ENCODE measurements at places on chromosomes 4 and X.
A peak's percentile ranks its signal among the peaks of the same experiment; 100 is the strongest.

DNA sequence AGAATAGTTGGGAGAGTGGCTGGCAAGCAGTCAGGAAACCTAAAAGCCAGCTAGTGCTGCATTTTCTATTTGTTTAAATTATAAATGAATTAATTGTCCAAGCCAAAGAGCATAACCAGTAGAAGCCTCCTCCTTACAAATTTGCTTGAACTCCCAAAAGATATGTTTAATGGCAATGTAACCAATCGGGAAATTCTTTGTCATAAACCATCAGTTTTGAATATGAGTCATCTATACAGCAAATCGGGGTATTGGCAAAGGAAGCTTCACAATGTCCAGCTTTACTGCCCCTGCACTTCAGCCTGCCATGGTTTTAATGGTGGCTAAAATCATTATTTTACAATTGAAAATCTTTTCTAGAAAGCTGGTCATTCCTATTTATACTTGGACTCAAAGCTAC lies 216.6 kb downstream of the SHROOM3 start:
- no peak for DNase-seq

DNA sequence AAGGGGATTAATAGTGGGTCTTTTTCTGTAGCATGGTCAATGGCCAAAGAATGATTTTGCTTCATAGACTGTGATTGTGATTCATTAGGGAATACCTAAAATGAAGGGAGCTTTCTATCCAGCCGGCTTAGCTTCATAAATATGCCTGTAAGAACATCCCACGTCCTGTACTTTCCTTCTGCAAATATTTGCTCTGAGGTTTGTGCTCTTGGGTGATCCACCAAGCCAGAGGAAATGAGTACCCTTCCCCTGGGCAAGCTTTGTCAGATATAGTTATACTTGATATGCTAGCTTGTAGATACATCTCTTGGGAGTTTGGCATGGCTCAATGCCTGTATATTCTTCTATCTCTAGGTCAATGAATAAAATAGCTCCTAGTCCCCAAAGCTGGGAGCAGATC lies 28.2 kb upstream of the SPARCL1 start:
- DNase-seq: no peak

- peak; percentile 70 for DNase-seq
Measured at GRCh38 chrX:39752815-39753214, 344.9 kb downstream of the BCOR start.

DNA sequence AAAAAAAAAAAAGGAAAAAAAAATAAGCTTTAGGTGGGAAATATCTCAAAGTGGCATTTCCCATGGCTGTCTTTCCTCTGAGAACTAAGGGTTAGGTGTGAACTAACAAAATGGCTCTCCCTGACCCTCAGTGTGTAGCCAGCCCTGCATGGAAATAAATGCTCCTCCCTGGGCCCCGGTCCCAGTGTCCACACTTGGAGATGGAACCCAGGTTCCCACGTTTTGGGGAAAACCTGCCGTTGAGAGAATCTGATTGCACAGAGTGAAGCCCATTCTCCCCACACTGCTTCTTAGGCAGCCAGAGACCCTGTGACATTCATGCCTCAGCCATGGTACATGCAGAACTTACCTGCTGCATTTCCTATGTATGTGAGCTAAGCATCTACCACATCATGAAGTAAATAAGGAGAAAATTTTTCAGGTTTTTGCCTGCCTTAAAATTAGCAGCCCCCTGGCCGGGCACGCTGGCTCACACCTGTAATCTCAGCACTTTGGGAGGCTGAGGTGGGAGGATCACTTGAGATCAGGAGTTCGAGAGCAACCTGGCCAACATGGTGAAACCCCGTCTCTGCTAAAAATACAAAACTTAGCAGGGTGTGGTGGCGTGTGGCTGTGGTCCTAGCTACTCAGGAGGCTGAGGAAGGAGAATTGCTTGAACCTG lies 34.5 kb downstream of the HTT-AS start:
- no peak for DNase-seq

DNA sequence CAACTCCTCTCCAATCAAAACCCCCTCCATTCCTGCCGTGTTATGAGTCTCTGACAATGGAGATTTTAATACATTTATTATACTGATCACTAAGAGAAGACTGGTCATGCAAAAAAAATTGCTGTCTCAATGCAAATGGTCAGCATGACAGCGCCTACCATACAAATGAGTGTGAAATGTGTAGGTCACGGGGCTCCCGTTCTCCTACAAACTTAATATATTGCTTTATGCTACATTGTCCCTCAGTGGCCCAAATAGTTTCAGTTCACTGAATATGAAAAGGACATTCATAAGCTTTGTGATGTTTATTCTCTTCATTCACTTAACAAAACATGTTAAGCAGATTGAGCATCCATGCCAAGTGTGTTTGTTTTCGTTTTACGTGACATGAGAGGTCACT lies 116.1 kb downstream of the SPANXN3 start:
- no peak for DNase-seq

- no peak for DNase-seq
Measured at GRCh38 chr4:19725130-19725529, 526.6 kb upstream of the SLIT2 start.

GRCh38 chr4:32025851-32026459 lies 1305.8 kb downstream of the PCDH7 start:
- no peak for DNase-seq

GRCh38 chrX:54920610-54921426 lies at the start of gene TRO:
Gene TRO (plus strand): TSS chrX:54920824. CDS start chrX:54922247, 1,423 bp downstream.
- DNase-seq: peak; percentile 81

GRCh38 chrX:46666831-46667230 lies 92.1 kb downstream of the SLC9A7 start:
- DNase-seq: no peak

DNA sequence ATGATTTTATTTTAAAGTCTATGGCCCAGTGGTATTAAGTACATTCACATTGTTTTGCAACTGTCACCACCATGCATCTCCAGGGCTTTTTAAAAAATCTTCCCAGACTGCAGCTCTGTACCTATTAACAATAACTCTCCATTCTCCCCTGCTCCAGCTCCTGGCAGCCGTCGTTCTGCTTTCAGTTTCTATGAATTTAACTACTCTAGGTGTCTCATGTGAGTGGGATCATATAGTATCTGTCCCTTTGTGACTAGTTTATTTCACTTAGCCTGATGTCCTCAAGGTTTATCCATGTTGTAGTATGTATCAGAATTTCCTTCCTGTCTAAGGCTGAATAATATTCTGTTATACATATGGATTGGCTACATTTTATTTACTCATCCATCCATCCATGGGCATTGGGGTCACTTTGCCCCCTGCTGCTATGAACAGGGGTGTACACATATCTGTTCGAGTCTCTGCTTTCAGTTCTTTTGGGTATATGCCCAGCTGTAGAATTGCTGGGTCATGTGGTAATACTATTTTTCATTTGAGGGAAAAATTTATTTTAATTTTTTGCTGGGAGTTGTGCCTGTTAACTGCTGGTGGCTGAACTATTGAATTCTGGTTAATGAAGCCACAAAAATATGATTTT lies 131.3 kb downstream of the ARHGAP10 start:
- DNase-seq: peak; percentile 50

DNA sequence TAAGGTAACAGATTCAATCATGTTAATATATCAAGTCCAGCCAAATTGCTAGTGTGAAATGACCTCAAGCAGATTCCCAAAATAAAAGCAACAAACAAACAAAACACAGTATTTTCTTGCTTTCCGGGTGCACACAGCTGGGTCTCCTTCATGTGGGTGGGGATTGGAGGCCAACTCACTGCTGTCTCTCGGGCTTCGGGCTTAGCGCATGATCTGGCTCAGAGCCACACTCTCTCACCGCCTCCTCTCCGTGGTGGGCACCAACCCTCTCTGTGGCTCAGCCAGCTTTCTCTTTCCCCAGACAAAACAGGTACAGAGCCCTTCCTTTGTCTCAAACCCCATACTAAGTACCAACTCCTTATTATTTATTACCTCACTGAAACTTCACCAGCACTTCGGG lies 2.9 kb upstream of the REELD1 start:
- no peak for DNase-seq

DNA sequence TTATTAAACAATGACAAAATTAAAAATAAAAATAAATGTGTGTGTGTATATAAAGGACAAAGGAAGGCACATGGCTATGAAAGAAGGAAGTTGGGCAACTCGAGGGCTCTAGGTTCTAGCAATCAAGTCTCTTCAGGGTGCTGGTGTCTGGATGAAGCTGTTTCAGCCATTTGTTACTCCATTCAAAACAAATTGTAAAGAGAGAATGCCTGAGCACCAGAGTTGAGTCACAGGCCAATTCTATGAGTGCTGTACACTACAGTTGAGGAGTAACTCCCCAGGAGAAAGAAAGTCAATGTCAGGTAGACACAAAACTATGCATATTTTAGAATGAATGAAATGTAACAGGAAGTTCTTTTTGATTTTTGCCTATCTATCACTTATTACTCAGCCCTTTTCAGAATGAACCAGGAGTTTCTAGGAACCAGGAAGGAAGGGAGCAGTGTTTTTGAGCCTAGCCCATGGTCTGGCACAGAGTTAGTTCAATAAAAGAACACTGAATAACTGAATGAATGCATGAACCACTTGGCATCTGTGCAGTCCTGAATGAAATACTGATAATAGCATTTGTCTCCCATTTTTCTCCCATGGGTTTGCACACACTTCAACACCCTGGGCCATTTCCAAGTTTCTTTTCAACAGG lies 151.7 kb upstream of the CPEB2 start:
- DNase-seq: no peak

GRCh38 chr4:182583703-182584415 lies 333.3 kb downstream of the DCTD start:
- DNase-seq: peak; percentile 38

- no peak for DNase-seq
Measured at GRCh38 chr4:112485930-112486329, 30.1 kb downstream of the NEUROG2 start.

GRCh38 chrX:111009256-111009655 lies 86.7 kb upstream of the PAK3 start:
- no peak for DNase-seq

DNA sequence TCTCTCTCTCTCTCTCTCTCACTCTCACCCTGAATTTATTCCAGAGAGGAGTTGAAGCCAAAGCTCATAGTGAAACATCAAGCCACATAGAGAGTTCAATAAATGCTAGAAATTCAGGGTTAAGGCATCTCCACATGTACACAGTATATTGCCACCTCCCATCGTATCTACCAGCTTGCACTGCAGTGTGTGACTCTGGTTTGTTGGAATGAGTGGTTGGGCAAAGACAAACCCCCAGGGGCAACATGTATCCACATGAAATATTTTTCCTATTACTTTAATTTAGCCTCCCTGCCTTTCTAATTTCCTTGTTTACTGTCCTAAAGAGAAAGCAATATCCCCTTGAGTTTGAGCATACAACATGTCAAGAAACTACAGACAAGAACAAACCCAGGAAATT lies 247.3 kb downstream of the SPATA18 start:
- no peak for DNase-seq

GRCh38 chr4:181956512-181956911 lies 286.7 kb upstream of the TENM3 start:
- DNase-seq: peak; percentile 58

- peak; percentile 63 for DNase-seq
Measured at GRCh38 chr4:156638925-156639605, 332.5 kb downstream of the PDGFC start.

- no peak for DNase-seq
Measured at GRCh38 chrX:6852869-6853268, 294.6 kb upstream of the STS start.

- DNase-seq: peak; percentile 2
Measured at GRCh38 chrX:80266979-80267378, 153.3 kb upstream of the TENT5D start.

- peak; percentile 54 for DNase-seq
Measured at GRCh38 chr4:140012688-140013486, 141.1 kb downstream of the MAML3 start.

GRCh38 chrX:153901753-153902140 lies 2.7 kb upstream of the AVPR2 start:
- no peak for DNase-seq

DNA sequence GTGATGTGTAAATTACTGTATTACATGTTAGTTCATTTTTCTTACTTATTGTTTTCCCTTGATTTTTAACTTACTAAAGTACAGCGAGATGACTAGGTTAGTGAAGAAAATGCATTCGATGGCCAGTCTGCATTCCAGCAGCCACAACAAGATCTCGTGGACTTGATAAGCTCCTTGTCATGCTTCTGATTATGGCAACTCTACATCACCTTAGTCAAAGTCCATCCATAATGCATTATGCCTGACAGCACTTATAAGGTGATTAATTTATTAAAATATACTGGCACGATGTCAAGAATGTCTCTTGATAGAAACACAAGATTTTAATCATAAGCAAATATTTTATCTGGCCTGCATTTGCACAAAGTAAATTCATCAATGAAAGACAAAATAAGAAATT lies 109.9 kb upstream of the NAP1L5 start:
- no peak for DNase-seq

DNA sequence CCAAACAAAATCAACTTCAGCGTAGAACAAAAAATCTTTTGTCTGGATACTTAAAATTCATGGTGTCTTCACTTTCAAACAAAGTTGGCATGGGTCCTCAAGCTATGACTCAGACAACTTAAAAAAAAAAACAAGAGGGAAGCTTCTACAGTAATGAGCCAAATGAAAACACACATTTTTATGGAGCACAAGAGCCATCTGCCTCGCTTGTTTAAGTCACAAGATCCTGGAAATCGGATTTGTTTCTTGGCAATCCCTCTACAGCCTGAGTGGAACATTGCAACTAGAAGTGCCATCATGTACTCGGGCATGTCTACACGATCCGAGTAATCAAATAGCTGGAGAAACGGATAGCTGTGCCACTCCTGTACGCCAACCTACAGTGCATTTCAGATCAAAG lies 22.6 kb downstream of the LAMP2 start:
- peak; percentile 57 for DNase-seq

GRCh38 chr4:176653401-176654220 lies 139.1 kb downstream of the VEGFC start:
- peak; percentile 61 for DNase-seq

- DNase-seq: no peak
Measured at GRCh38 chr4:112889199-112889598, 160.3 kb upstream of the ANK2 start.

GRCh38 chr4:73732759-73733431 lies 7.5 kb upstream of the CXCL8 start:
- peak; percentile 56 for DNase-seq

DNA sequence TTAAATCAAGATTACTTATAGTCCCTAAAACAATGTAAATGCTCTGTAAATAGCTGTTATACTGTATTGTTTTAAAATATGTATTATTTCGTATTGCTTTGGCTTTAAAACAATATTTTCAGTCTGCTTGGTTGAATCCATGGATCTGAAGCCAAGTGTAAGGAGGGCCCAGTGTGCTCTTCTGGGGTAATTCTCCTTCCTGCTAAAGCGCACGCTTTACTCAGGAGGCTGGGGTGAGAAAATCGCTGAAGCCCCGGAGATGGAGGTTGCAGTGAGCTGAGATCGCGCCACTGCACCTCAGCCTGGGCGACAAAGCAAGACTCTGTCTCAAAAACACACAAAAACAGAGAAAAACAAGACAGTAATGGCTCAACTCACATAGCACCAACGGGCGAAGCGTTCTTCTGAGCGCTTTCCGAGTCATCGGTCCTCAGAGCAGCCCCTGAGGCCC lies 391 bp upstream of the IDUA start:
- no peak for DNase-seq

GRCh38 chr4:47839259-47839658 lies 1.4 kb upstream of the CORIN start:
- DNase-seq: peak; percentile 64

- peak; percentile 90 for DNase-seq
Measured at GRCh38 chrX:129831091-129831885, 12.4 kb downstream of the ZDHHC9 start.

GRCh38 chrX:39497702-39498265 lies 600.0 kb downstream of the BCOR start:
- DNase-seq: no peak

Data from muscle of leg (tissue), 16 donors.